ENCODE measurements at places on chromosomes 2 and 18.

DNA sequence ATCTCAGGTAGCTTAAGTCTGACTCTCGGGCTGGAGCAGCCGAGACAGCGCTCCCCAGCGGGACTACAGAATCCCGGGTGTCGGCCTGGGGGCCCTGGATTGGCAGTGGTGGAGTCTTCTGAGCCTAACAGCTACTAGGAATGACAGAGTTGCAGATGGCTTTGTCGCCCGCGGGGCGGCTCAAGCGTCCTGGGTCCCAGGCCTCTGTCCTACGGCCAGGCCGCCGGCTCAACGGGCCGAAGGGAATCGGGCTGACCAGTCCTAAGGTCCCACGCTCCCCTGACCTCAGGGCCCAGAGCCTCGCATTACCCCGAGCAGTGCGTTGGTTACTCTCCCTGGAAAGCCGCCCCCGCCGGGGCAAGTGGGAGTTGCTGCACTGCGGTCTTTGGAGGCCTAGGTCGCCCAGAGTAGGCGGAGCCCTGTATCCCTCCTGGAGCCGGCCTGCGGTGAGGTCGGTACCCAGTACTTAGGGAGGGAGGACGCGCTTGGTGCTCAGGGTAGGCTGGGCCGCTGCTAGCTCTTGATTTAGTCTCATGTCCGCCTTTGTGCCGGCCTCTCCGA is 8.8 kb downstream of the SIX2 start:
- DNase-seq = no peak

- DNase-seq = no peak
These were observed 8.0 kb downstream of the ALPI start for GRCh38 chr2:232463701-232464543.

- DNase-seq = no peak
These were observed 5.0 kb downstream of the EMILIN2 start for GRCh38 chr18:2851771-2852170.

- peak; percentile 8 for DNase-seq
These were observed 75.1 kb upstream of the MAP4K4 start for GRCh38 chr2:101622210-101623030.

DNA sequence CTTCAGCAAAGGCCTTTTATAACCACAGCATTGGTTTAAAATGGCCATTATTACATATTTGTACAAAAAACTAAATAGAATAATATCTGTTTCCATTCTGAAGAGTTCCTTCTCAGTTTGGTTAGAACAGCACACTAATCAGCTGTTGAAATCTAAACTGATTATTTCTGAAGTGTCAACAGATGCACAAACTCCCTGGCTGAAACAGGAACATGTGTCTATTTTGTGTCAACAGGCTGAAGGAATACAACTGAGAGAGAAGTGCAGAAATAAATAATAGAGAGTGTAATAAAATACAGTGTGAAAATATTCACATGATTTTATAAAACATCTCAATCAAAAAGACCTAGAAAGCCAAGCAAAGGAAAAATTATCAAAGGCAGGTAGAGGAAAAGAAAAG is 29.7 kb downstream of the IKZF2 start:
- no peak for DNase-seq

DNA sequence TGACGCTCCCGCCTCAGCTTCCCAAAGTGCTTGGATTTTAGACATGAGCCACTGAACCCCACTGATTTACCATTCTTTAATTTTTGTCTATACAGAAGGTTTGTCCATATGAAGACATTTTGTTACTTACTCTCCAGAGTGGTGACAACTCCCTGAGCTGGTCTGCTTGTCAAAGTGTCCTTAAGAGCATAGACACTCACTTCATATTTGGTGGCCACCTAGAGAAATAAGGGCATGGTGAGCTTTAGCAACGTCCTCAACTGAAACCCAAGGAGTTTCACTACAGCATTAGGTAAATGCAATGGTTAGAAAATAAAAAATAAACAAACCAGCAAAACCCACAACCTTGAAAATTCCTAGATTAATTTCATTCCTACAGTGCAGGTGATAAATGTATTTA is 57.8 kb downstream of the FN1 start:
- DNase-seq = no peak

- DNase-seq = no peak
These were observed 569 bp downstream of the TMX3 start for GRCh38 chr18:68714366-68714711.

- no peak for DNase-seq
These were observed 227.9 kb downstream of the PRKCE start for GRCh38 chr2:45879406-45879805.

GRCh38 chr18:78688916-78689315 is 290.7 kb upstream of the SALL3 start:
- no peak for DNase-seq

GRCh38 chr2:149393614-149394013 is 63.2 kb downstream of the LYPD6 start:
- no peak for DNase-seq

GRCh38 chr2:233470011-233470687 is 96.4 kb downstream of the USP40 start:
- no peak for DNase-seq

- DNase-seq = no peak
These were observed 226.4 kb downstream of the PIK3C3 start for GRCh38 chr18:42181474-42181873.

DNA sequence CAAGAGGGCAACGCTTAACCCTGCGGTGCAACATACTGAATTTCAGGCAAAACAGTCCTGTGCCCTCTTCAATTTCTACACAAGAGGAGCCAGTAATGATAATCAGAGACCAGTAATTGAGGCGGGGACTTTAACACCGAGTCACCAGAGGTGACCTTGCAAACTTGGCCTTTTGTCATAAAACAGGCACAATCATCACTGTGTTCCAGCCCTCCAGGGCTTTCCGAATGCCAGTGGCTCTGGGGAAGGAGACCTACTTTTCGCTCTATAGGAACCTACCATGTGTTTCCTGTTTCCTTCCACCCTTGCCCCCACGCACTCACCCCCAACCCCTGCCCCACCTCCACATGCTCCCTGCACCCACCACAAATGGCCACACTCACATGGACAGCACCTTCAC is 47.2 kb upstream of the LOXHD1 start:
- no peak for DNase-seq

GRCh38 chr2:210199186-210199765 is 26.0 kb downstream of the ACADL start:
- peak; percentile 39 for DNase-seq

GRCh38 chr2:216694826-216695217 is 527 bp downstream of the IGFBP5 start:
- DNase-seq = no peak

- no peak for DNase-seq
These were observed 3.9 kb upstream of the UCN start for GRCh38 chr2:27312152-27312551.

- peak; percentile 4 for DNase-seq
These were observed 2.7 kb downstream of the PTMA start for GRCh38 chr2:231710799-231711676.

DNA sequence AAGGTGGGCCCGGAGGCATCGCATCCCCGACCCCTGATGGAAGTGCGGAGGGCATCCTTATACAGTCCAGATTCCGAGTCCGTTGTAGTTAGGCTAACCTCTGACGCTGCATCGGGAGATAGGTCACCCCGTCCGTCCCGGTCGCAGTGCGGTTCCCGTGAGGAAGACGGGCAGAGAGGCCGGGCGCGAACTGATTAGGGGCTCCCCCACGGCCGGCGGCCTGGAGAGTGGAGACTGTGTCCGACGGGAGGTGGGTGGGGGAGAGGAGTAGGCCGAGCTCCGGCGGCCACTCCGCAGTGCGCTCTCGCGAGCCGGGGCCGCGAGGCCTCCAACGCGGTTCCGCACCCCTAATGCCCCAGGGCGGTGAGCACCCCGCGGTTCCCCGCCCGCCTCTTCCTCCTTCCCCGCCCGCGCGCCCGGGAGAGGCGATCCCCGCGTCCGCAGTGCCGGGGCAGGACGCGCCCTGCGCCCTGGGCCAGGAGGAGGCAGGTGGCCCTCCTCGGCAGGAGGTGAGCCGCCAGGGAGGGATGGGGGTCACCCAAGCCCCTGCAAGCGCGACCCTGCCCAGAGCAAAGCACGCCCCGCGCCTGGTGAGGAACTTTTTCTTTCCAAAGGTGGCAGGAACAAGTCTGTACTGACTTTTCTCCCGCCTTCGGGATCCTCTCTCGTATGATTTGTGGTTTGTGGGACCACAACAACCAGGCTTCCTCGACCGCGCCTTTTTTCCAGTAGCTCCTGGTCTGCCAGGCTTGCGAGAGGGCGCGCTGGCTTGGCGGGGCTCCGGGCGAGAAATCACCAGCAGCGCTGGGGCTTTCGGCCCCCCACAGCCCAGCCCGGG is 1.4 kb upstream of the SP5 start:
- DNase-seq = no peak

- no peak for DNase-seq
These were observed 96.8 kb downstream of the ST6GAL2 start for GRCh38 chr2:106789185-106789584.

DNA sequence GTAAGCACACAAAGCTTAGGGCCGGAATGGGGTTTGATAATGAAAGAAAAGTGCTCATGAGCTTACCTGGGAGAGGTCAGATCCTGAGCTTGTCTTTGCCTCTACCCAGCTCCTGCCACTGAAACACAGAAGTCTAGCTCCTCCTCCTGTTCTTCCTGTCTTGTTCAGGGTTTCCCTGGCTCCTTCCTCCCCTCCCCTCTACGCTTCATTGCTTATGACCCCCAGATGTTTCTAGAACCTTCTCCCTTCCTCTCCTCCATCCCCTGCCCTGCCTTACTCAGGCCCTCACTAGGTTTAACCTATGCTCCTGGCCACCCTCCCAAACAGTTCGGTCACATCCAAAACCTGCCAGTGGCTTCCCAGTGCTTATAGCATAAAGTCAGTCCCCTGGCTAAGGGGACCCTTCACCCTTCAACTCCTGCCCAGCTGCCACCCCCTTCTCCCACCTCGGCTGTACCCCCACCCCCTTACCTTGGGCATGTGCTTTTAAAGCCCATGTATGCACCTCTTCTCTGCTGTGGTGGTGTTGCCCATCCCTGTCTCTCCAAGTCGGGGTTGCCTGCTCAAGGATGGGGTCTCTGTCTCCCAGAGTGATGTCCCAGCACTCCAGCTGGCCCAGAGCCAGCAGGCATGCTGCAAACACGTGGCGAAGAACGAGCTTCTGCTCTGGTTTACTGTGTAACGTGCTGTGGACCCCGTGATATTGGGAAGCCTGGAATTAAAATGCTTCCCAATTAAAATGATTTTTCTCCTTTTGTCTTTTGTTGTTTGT is 233.6 kb downstream of the TPGS2 start:
- DNase-seq = no peak

DNA sequence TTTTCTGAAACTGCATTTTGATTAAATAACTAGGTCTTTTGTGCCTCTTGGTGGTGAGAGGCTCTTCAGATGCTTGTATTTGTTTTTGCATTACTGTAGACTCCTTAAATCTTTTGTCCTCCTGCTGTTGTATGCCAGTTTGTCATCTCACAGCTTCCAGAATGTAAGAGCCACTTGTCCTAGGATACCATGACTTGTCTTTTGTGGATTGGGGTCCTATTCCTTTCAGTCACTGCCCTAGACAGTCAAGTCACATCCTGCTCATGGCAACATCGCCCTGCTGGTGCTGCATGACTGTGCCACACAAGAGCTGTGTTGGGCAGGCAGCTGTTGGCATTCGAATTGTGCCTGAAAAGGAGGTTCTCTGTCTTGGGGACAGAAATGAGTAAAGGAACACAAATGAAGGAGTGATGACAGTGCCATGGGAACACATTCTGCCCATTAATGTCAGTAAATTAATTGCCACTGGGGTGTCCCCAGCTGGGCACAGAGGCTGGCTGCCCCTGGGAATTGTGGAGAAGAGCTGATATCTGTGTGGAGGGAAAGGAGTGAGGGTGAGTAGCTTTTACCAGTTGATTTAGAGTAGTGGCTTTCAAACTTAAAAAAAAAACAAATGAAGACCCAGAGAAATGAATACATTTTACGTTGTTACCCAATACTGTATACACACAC is 140.3 kb downstream of the ARL6IP6 start:
- DNase-seq = no peak

DNA sequence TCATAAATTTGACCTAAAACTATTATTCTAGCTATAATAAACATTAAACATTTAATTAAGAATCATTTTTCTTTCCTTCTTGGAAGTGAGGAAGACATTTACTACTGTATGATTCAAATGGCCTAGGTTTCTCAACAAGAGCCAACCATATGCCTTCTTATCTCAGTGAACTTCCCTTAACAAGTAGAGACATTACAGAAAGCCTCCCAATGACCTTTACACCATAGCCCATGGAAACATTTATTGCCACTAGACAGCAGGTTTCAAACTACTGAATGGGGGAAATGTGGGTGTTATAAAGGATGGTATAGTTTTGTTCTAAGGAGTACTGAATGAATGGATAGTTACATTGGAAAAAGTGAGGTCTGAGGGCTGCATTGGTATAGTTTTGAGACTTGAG is 349.4 kb upstream of the SPRED2 start:
- no peak for DNase-seq

GRCh38 chr2:88871336-88871735 is 179.9 kb downstream of the RPIA start:
- no peak for DNase-seq

- DNase-seq = no peak
These were observed 182.5 kb upstream of the OSR1 start for GRCh38 chr2:19540739-19541525.

- no peak for DNase-seq
These were observed 14.6 kb upstream of the ALPP start for GRCh38 chr2:232363784-232364615.

GRCh38 chr2:183488421-183488820 is 364.2 kb downstream of the NUP35 start:
- no peak for DNase-seq

- DNase-seq = no peak
These were observed 48.7 kb downstream of the TET3 start for GRCh38 chr2:74033375-74033774.

- no peak for DNase-seq
These were observed 288.5 kb downstream of the TNS1 start for GRCh38 chr2:217714287-217714751.

- peak; percentile 38 for DNase-seq
These were observed 143.9 kb downstream of the NCK2 start for GRCh38 chr2:105888625-105889024.

DNA sequence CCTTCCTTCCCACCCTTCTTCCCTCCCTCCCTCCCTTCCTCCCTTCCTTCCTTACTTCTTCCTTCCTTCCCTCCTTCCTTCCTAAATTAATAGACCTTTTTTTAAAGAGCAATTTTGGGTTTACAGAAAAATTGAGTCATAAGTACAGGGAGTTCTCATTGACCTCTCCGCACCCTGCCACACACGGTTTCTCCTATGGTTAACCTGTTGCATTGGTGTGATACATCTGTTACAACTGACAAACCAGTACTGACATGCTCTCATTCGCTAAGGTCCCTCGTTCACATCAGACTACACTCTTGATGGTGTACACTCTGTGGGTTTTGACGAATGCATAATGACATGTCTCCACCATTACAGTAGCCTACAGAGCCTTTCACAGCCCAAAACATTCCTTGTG is 11.6 kb upstream of the SDC1 start:
- no peak for DNase-seq

- DNase-seq = no peak
These were observed 539.5 kb downstream of the NRXN1 start for GRCh38 chr2:50492477-50492851.

DNA sequence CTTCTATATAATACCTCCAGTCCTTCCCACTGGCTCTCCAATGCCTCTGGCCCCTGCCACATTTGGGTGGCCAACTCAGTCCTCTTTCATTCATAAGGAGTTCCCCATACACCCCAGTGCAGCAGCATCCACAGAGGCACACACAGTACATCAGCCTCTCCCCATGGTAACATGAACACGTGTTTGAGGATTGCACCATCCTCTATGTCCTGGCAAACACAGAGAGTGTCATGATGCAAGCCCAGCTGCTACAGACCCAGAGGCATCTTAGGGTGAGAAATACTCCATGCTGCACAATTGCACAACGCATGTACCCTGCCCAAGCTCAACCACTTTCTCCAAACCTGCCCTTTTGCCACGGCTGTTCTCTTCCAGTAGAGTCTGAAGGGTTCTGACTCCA is 11.5 kb downstream of the IGFBP5 start:
- no peak for DNase-seq

All from CD4-positive, alpha-beta T cell treated with Interleukin-1 beta for 1 hour (primary cell).